T-helper 17 cell (primary cell): ENCODE measurements at places on chromosomes 1 and 21.

GRCh38 chr1:150017206-150017750, 6.8 kb upstream of the OTUD7B start:
- H3K27me3 ChIP-seq = peaks cover 7% of the 10 kb centered on the region
- H3K4me3 ChIP-seq = no peak overlapping the region
- DNase-seq = no peak
- peaks cover 3% of the 10 kb centered on the region for H3K4me1 ChIP-seq
- no peak overlapping the region for H3K27ac ChIP-seq
- H3K36me3 ChIP-seq = no peaks in the 10 kb centered on the region

GRCh38 chr1:29391362-29391880, 155.1 kb downstream of the PTPRU start:
- H3K4me3 ChIP-seq = no peak overlapping the region
- no peak for DNase-seq
- H3K27me3 ChIP-seq = peaks cover 58% of the 10 kb centered on the region
- H3K27ac ChIP-seq = no peak overlapping the region

- H3K36me3 ChIP-seq = peaks cover 2% of the 10 kb centered on the region
- DNase-seq = no peak
- peaks cover 61% of the 10 kb centered on the region for H3K4me1 ChIP-seq
- peak overlapping the region; percentile 95 for H3K27ac ChIP-seq
Measured at GRCh38 chr1:12162459-12163137, 4.2 kb upstream of the TNFRSF1B start.

DNA sequence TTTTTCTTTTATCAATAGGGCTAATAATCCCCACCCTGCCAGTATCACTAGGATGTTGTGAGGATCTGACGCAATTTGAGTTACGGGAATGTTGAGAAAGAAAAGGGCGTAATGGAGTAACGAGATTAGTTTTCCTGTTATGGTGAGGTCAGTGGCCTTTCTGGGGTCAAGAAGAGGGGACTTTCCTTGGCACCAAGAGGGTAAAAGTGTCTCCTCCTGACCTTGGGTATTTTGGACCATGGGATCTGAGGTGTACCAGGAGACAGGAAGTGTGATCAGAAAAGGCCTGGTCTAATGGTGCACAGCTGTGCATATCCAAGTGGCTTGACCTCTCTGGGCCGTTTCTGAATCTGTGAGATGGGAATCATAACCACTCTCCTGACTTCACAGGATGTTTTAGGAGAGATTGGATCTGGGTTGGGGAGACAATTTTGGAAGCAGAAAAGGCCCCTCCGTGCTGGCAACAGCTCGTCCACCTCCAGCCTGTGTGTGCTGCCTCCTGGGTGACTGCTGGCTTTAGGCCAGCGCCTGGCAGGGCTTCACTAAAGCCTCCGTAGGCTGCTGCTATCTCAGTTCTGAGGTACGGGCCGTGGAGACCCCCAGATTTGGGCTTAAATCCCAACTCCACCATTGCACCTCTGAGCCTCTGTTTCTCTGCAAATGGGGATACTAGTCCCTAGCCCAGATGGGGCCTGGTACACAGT, 37.1 kb downstream of the ALPL start:
- peaks cover 29% of the 10 kb centered on the region for H3K27me3 ChIP-seq
- H3K27ac ChIP-seq = no peak overlapping the region
- no peak for DNase-seq

DNA sequence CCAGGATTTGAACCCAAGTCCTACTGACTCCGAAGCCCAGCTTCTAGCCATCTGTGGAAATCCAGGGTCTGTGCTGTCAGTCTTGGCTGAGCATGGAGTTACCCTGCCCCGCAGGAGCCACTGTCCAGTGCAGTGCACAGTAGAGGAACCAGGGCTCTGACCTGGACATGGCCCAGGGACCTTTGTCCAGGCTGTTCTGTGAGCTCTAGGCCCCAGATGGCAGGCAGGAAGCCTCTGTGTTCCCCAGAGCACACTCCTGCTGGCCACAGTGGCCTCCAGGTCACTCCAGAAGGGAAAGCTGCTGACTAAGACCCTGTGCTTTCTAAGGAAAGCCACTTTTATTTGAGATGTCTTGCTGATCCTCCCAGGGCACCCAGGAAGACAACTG, 13.8 kb downstream of the S100A7A start:
- H3K4me1 ChIP-seq = no peaks in the 10 kb centered on the region
- no peak overlapping the region for H3K4me3 ChIP-seq
- no peaks in the 10 kb centered on the region for H3K36me3 ChIP-seq
- peaks cover 67% of the 10 kb centered on the region for H3K27me3 ChIP-seq

GRCh38 chr1:185568155-185569123, 165.8 kb upstream of the HMCN1 start:
- H3K4me1 ChIP-seq = peaks cover 32% of the 10 kb centered on the region
- H3K27me3 ChIP-seq = no peaks in the 10 kb centered on the region
- H3K4me3 ChIP-seq = peak overlapping the region; percentile 69
- H3K36me3 ChIP-seq = no peaks in the 10 kb centered on the region

DNA sequence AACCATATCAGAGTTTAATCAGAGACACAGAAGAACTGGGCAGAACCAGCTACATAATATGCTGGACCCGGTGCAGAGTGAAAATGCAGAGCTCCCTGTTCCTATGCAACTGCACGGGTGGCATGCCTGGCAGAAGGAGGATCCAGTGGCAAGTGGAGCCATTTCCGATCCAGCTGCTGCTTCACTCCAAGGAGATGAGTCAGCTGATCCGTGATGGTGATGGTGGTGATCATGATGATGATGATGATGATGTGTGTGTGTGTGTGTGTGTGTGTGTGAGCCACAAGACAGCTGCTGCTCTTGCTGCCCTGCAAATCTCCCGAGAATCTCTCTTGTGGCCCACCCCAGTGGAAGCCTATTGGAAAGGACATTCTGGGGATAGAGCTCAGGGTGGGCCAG, 133.0 kb downstream of the URB2 start:
- H3K27me3 ChIP-seq = peaks cover 36% of the 10 kb centered on the region
- H3K4me1 ChIP-seq = no peaks in the 10 kb centered on the region
- no peak overlapping the region for H3K27ac ChIP-seq
- H3K4me3 ChIP-seq = no peak overlapping the region

DNA sequence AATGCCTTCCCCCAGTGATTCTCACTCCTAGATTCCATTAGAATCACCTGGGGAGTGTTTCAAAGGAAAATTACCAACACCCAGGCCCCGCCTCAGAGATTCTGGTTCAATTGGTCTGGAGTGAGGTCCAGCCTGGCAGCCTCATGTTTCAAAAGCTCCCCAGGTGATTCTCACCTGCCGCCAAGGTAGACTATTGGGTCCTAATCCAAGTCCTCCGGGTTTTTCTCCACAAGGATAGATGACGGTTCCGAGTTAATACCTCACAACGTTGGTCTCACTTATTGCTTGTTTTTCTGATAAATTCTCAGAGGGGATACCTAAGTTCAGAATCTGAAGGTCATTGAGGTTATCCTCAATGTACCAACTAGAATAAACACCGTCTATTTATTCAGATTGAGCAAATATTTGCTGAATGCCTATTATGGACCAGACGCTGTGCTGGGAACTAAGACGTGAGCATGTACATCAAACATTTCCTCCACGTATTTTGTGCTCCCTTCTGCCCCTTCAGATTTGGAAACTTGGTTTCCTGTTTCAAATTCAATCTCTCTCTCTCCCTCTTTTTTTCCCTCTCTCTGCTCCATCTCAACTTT, 97.5 kb downstream of the SEC16B start:
- H3K36me3 ChIP-seq = no peaks in the 10 kb centered on the region
- H3K27ac ChIP-seq = no peak overlapping the region
- no peak for DNase-seq
- H3K4me3 ChIP-seq = no peak overlapping the region

DNA sequence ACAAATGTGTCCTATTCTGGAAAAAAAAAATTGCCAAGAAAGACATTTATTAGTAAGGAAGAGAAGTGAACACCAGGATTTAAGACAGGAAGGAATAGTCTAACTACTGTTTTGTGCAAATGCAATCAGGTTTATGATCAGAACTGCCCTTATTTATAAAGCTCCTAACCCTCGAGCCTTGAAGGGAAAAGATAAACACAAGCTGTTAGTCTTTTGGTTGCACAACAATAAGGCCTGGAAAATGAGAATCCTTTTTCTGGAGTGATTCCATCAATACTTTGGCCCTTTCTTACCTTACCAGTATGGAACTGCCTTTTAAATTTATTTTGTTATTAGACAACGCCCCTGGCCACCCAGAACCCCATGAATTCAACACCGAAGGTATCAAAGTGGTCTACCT, 52.9 kb downstream of the SNRPE start:
- DNase-seq = no peak
- peaks cover 11% of the 10 kb centered on the region for H3K27me3 ChIP-seq
- no peak overlapping the region for H3K4me3 ChIP-seq

GRCh38 chr1:2602866-2603520, 16.4 kb downstream of the PRXL2B start:
- DNase-seq = no peak
- no peak overlapping the region for H3K4me3 ChIP-seq
- H3K27ac ChIP-seq = no peak overlapping the region
- H3K27me3 ChIP-seq = peaks cover 19% of the 10 kb centered on the region
- peaks cover 3% of the 10 kb centered on the region for H3K4me1 ChIP-seq

GRCh38 chr1:19569786-19570185, 74.3 kb upstream of the NBL1 start:
- H3K4me1 ChIP-seq = peaks cover 5% of the 10 kb centered on the region
- no peak overlapping the region for H3K4me3 ChIP-seq
- H3K27me3 ChIP-seq = peaks cover 5% of the 10 kb centered on the region
- no peaks in the 10 kb centered on the region for H3K36me3 ChIP-seq

- no peak for DNase-seq
- H3K4me1 ChIP-seq = no peaks in the 10 kb centered on the region
- no peak overlapping the region for H3K4me3 ChIP-seq
- H3K27me3 ChIP-seq = peaks cover 28% of the 10 kb centered on the region
Measured at GRCh38 chr1:214448536-214448935, 102.9 kb downstream of the PTPN14 start.

DNA sequence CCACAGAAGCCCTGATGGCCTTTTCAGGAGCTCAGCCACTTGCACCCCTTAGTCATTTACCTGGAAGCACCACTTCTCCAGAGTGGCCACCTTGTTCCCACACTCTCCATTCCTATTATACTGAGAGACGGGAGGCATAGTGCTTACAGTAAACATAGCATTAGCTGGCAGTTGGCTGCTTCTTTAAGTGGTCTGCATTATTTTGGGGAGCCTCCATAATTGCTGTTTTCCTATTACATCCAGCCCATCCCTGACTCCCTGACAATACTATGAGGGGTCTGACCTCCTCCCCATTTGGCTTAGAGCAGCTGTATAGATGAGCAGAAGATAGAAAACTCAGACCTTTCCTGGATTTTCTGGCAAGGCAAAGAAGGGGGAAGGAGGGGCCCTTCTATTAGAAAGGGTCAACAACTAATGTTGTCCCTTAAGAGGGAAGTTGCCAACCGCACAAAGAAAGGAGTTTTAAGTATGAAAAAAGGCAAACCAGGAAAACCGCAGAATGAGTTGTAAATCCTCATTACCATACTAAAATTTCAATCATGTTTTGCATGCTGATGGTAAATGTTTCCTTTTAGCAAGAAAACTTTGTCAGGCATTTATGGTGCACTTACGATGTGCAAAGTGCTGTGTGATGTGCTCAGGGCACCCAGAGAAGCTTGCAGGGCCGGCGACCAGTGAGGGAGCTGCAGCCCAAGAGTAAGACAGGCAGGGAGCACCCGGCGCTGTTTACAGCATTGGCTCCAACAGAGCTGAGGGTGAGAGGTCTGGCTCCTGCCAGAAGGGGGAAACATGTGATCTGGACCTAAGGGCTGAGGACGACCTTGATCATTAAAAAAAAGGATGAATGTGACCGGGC, 167.3 kb downstream of the ZZZ3 start:
- no peaks in the 10 kb centered on the region for H3K4me1 ChIP-seq
- no peak overlapping the region for H3K4me3 ChIP-seq
- H3K27me3 ChIP-seq = no peaks in the 10 kb centered on the region
- H3K27ac ChIP-seq = no peak overlapping the region
- H3K36me3 ChIP-seq = no peaks in the 10 kb centered on the region
- no peak for DNase-seq

GRCh38 chr1:204872262-204872881, 1.7 kb downstream of the NFASC start:
- no peak overlapping the region for H3K27ac ChIP-seq
- no peak overlapping the region for H3K4me3 ChIP-seq
- peaks cover 3% of the 10 kb centered on the region for H3K36me3 ChIP-seq
- H3K4me1 ChIP-seq = no peaks in the 10 kb centered on the region

GRCh38 chr1:167987174-167987573, 50.3 kb upstream of the MPC2 start:
- no peak for DNase-seq
- no peak overlapping the region for H3K27ac ChIP-seq
- H3K4me1 ChIP-seq = peaks cover 9% of the 10 kb centered on the region
- H3K4me3 ChIP-seq = no peak overlapping the region
- peaks cover 2% of the 10 kb centered on the region for H3K36me3 ChIP-seq

- H3K27me3 ChIP-seq = no peaks in the 10 kb centered on the region
- H3K4me3 ChIP-seq = no peak overlapping the region
- H3K27ac ChIP-seq = no peak overlapping the region
- H3K36me3 ChIP-seq = no peaks in the 10 kb centered on the region
- no peak for DNase-seq
Measured at GRCh38 chr21:39952265-39952664, 85.0 kb downstream of the PCP4 start.

DNA sequence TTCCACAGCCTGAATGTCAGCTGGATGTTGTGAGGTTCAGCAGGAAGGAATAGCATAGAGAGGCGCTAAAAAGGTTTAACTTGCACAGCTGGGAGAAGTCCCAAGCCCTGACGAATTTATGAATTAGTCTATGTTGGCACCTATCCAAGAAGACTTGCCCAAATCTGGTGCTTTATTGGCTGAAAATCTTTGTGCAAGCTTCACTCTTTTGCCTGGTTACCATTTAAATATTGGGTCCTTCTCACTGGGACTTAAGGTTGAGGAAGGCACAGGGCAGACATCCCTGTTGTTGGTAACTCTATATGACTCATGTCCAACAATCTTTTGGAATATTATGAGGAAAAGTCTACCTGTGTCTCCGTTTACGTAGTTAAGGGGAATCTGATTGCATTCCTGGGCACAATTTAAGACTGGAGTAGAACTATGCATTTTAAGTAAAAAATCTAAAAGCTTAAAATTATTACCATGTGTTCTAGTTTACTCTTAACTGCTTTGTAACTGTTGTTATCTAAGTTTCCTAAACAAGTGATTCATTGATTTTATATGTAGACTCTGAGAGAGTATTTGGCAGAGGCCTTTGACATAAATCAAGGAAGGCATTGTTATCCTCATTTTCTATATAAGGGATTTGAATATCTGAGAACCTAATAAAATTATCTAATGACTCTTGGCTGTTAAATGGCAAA, 181.7 kb upstream of the DPYD start:
- H3K36me3 ChIP-seq = no peaks in the 10 kb centered on the region
- no peak for DNase-seq
- no peaks in the 10 kb centered on the region for H3K27me3 ChIP-seq
- H3K4me1 ChIP-seq = no peaks in the 10 kb centered on the region
- no peak overlapping the region for H3K27ac ChIP-seq
- no peak overlapping the region for H3K4me3 ChIP-seq

GRCh38 chr1:118148034-118148433, 37.0 kb downstream of the SPAG17 start:
- H3K4me3 ChIP-seq = no peak overlapping the region
- DNase-seq = no peak
- no peaks in the 10 kb centered on the region for H3K36me3 ChIP-seq
- H3K27ac ChIP-seq = no peak overlapping the region
- H3K4me1 ChIP-seq = no peaks in the 10 kb centered on the region
- H3K27me3 ChIP-seq = peaks cover 13% of the 10 kb centered on the region
